ENCODE measurements at places on chromosomes 1 and 21.
A peak's percentile ranks its signal among the peaks of the same experiment; 100 is the strongest.

- no peak for DNase-seq
Measured at GRCh38 chr1:16226490-16227179, 10.3 kb downstream of the CPLANE2 start.

- DNase-seq = peak; percentile 66
Measured at GRCh38 chr1:226082959-226083301, 20.4 kb downstream of the H3-3A start.

DNA sequence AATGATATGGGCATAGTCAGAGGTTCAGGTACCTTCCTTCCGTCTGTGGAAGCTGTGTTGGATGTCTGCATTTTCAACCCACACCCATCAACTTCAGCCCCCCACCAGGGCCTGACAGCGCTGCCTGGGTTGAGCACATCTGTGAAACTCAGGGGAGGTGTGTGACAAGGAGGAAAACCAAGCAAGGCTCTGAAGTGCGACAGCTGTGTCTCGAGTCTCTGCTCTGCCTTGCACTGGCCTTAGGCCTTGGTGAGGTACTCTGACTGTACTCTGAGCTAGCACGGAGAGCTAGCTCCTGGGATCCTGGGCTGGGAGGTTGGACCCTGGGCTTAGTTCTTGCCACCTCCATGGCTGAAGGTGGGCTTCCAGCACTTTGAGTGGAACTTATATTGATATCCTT lies 9.1 kb downstream of the VANGL2 start:
- DNase-seq = no peak

DNA sequence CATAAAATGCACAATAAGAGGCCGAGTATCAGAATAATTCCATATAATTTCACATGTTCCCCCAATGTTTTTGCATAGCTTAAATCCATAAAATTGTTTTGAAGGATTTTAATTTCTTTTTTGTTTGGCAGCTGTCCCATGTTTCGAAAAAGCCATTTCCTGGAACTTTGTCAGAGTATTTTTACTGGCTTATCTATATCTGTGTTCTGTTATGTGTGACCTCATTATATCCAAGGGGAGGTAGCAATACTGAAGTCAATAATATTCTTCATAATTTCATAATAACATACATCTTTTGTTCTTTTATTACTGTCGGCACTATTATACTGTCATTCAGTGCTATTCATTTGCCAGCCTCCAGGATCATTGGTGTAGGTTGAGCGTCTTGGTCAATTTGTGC lies 9.4 kb upstream of the BACH1 start:
- DNase-seq = no peak

GRCh38 chr1:12338017-12338416 lies 108.2 kb downstream of the VPS13D start:
- no peak for DNase-seq

All from HTR-8/SVneo (cell line).